CD14-positive monocyte (primary cell): ENCODE measurements at places on chromosomes 1 and 21.
A peak's percentile ranks its signal among the peaks of the same experiment; 100 is the strongest.

DNA sequence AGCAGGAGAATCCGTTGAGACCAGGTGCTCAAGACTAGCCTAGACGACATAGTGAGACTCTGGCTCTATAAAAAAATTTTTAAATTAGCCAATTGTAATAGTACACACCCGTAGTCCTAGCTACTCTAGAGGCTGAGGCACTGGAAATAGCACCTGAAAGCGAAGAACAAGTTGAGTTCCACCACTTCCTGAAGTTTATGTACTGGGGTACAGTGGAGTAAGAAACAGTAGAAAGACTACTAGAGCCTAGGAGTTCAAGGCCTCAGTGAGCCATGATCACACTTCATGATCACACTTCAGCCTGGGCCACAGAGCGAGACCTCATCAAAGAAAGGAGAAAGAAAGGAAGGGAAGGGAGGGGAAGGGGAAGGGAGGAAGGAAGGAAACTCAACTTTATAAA lies 19.8 kb downstream of the RSBN1 start:
- no peak overlapping the region for H3K4me3 ChIP-seq
- DNase-seq, result no peak
- peaks cover 66% of the 10 kb centered on the region for H3K36me3 ChIP-seq
- H3K27ac ChIP-seq, result no peak overlapping the region
- no peaks in the 10 kb centered on the region for H3K27me3 ChIP-seq

DNA sequence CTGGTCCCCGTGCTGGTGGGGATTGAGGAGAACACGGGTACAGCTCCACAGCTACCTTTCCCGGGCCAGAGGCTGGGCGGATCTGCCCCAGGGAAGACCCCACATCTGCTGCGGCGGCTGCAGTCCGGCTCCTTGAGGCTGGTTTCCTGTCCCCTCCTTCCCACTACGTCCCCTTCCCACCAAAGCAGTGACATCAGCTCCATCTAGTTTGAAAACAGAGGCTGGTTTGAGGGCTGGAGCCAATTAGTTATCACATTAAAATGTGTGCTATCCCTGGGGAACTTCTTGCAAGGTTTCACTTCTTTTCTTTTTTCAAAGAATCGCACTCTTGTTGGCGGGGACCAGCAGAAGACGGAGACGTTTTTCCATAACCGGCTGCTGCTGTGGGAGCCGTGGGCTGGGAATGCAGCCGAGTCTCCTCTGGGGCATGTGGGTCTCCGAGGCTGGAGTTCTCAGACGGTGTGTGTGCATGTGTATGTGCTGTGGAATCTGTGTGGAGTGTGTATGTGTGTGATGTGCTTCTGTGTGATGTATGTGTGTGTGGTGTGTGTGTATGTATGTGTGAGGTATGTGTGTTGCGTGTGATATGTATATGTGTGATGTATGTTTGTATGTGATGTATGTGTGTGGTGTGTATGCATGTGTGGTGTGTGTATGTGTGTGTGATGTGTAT lies 8.9 kb upstream of the PCBP3 start:
- H3K27ac ChIP-seq, result no peak overlapping the region
- no peaks in the 10 kb centered on the region for H3K36me3 ChIP-seq
- H3K4me3 ChIP-seq, result no peak overlapping the region
- no peak for DNase-seq

GRCh38 chr1:165773324-165773965 lies 4.8 kb upstream of the TMCO1 start:
- peaks cover 4% of the 10 kb centered on the region for H3K36me3 ChIP-seq
- no peak overlapping the region for H3K27ac ChIP-seq

DNA sequence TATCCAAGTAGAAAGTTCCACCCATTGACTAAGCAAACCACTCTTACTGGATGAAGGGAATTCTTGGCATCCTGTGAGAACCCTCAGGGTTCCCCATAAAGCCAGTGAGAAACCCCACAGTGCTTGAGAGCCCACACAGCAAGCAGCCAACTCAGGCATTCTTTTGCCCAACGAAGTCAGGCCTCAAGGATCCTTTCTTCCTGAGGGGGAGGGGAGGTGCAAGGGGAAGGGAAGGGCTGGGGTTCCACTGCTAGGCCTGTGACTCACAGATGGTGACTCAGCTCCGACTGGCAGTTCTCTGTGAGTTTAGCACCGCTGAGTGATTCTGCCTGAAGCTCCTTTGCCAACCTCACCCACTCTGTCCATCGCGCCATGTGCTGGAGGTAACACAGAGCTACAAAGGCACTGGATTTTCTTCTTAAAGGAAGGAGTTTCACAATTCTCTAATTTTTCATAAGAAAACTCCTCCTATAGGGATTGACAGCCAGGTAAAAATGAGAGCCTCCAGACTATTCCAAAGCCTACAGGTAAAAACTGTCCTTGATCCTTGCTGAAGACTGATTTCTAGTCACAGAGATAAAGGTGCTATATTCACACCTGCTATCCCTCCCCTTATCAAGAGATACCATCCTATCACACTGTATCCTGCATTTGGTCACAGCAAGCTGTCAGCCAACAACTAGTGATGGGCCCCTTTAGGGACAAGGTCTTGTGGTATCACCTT lies 4.8 kb downstream of the ENO1 start:
- H3K4me3 ChIP-seq, result no peak overlapping the region
- peak overlapping the region; percentile 77 for H3K27ac ChIP-seq
- peaks cover 86% of the 10 kb centered on the region for H3K4me1 ChIP-seq
- H3K36me3 ChIP-seq, result peaks cover 57% of the 10 kb centered on the region
- DNase-seq, result peak; percentile 98

- no peak overlapping the region for H3K4me3 ChIP-seq
- H3K36me3 ChIP-seq, result no peaks in the 10 kb centered on the region
- peaks cover 85% of the 10 kb centered on the region for H3K4me1 ChIP-seq
- peak overlapping the region; percentile 45 for H3K27ac ChIP-seq
These were observed 16.2 kb upstream of the DISC1 start for GRCh38 chr1:231610388-231610787.
